ENCODE measurements at places on chromosomes 2 and 18.
A peak's percentile ranks its signal among the peaks of the same experiment; 100 is the strongest.

DNA sequence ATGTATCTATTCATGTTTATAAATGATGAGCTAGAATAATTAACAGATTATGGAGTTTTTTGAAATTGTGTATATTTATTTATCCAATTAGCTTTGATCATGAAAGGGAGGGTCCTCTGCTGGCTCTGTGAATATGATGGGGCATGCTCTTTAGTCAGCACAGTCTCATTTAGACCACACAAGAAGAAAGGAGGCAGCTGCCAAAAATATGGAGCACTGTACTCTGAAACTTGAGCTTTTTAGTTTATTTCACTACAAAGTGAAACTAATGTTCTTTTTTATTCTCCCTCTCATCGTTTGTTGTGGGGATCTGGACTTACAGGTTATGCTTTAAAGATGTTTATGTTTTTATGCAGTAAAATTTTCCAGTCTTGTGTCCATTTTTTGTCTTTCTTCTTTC is 266.9 kb upstream of the GULP1 start:
- DNase-seq: no peak

DNA sequence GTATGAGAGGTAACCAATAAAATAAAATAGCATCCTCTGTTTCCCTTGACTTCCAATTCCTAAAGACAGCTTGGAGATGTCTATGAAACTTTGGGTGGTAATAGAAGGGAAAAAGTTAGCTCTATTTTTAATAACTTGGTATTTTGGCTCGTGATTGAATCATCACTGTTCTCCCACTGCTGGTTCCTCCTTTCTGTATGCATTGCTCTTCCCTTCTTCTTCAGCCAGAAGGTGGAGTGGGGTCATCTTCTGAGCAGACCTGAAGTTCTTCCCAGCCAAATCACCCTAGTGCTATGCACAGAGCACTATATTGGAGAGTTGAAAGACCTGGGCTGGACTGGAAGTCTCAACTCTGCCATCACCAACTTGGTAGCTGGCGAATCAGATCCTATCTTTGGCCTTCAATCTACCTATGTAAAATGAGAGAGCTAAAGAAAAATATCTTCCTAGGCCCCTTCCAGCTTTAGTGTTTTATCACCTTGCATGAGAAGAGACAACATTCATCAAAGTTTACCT is 54.1 kb downstream of the CPO start:
- DNase-seq: no peak

- DNase-seq: no peak
These were observed 126.2 kb downstream of the PDE1A start for GRCh38 chr2:182300608-182301007.

DNA sequence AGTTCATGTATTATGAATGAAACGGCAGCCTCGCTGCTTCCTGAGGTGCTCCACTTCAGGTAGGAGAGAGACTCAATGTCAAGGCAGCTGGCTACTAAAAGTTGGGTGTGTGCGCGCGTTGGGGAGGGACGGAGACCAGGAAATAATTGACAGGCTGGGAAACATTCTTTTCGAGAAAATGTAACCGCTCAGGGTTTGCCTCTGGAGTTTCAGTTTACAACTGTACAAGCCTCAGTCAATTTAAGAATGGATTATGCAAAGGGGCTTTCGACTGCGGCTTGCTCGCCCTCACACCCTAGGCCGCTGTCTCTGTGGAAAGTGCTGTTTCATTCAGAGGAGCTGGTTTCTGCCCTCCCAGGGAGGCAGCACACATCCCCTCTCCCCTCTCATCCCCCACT is 4.4 kb upstream of the SPRED2 start:
- peak; percentile 54 for DNase-seq

- no peak for DNase-seq
These were observed 887.9 kb downstream of the NRXN1 start for GRCh38 chr2:50143822-50144575.

GRCh38 chr18:35953688-35954087 is 18.8 kb upstream of the RMP24 start:
- DNase-seq: no peak

DNA sequence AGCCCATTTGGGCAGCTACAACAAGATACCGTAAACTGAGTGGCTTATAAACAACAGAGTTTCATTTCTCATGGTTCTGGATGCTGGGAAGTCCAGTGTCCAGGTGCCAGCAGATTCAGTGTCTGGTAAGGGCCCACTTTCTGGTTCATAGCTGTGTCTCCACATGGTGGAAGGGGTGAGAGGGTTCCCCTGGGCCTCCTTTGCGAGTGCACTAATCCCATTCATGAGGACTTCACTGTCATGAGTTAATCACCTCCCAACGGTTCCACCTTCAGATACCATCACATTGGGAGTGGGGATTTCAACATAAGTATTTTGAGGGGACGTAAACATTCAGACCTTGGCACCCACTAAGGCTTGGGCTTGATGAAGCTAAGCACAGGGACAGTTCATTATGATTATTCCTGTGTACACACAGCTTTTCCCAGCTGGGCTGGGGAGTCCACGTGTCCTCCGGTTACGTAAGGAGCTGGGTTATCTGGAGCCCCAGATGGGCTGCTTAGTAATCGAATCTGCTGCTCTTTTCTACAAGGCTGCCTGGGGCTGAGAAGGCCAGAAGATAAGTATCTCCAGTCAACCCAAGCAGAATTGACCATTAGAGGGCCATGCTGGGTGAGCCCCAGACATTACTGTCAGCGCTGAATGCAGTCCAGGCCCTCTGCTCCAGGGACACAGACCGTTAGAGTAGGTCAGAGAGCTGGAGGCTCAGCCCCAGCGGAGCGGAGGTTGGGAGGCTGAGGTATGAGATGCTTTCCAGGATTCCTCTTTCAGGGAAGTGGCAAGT is 42.7 kb downstream of the EPAS1 start:
- DNase-seq: no peak

GRCh38 chr2:110655701-110656100 is 22.2 kb downstream of the BUB1 start:
- DNase-seq: no peak

DNA sequence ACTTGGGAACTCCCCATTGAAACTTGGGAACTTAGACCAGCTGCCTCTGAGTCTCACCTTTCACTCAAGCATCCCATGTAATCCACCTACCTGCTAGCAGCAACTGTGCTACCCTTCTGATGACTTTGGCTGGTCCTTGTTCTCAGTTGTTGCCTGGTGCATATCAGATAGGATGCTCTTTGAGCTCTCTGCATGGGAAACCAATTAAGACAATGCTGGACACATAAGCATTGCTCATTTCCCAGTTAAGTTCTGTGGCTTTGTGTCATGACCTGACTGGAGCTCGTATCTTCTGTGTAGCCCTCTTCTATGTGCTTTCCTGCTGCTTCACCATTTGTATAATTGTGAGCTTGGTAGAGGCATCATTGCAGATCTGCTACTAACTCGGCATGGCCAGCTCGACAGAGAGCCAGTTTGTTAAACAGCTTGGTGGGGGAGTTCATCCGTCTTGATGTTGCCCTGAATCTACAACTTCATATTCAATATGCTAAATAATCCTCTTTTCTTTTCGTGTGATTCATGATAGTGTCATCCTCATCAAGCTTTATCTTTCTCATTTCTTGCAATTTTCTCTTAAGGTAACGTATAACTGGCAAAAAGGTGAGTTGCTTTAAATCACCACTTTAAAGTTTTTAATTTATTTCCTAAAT is 447.5 kb upstream of the SLC14A2 start:
- DNase-seq: no peak

DNA sequence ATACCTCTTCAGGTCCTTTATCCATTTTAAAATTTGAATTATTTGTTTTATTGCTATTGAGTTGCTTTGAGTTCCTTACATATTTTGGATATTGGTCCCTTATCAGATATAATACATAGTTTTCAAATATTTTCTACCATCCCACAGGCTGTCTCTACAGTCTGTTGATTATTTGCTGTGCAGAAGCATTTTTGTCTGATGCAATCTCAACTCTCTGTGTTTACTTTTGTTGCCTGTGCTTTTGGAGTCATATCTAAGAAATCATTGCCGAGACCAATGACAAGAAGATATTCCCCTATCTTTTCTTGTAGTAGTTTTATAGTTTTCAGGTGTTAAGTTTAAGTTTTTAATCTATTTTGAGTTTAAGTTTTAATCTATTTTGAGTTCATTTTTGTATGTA is 25.2 kb upstream of the RASGRP3 start:
- no peak for DNase-seq

GRCh38 chr2:96146153-96146880 is 1.1 kb upstream of the DUSP2 start:
- peak; percentile 95 for DNase-seq

DNA sequence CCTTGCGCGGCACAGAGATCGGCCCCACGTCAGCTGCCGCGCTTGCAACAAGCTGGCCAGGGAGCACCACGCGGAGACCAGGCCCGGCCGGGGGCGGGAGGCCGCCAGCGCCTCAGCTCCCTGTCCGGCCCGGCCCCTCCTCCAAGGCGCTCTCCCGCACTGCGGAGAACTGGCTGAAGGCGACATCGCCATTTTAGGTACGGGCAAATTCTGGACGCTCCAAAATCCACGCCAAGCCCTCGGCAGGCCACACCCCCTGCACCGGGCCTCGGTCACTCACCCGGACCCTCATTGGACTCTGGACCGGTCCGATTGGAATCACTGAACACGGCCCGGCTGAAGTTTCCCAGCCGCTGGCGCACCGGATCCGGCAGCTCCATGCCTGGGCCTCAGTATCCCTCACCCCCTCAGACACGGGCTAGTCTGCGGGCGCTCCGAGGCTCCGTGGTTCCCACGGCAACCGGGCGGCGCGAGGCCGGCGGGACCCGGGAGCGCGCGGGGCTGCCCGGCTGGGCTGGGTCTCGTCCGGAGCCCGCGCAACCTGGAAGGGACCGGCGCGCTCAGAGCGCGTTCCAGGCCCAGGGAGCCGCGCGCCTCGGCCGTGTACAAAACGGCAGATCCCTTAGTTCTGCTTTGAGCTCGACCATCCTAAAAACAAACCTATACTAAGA is at the start of gene TMEM17:
TMEM17 (minus strand) TSS at position 446 of the 671 bp plus-strand sequence; CDS start at position 380, 66 bp downstream.
- peak; percentile 75 for DNase-seq
